Activated naive CD8-positive, alpha-beta T cell treated with anti-CD3 and anti-CD28 coated beads for 36 hours (primary cell): ENCODE measurements at places on chromosomes 5 and 9. TPM values are rescaled to one million over a fixed set of nuclear protein-coding genes. Genes with fewer than 3 reads are reported as not detected.

GRCh38 chr9:24793787-24794186, 248.1 kb upstream of the IZUMO3 start:
- no peaks in the 10 kb centered on the region for H3K27me3 ChIP-seq
- no peak overlapping the region for H3K4me3 ChIP-seq
- H3K27ac ChIP-seq, result no peak overlapping the region

DNA sequence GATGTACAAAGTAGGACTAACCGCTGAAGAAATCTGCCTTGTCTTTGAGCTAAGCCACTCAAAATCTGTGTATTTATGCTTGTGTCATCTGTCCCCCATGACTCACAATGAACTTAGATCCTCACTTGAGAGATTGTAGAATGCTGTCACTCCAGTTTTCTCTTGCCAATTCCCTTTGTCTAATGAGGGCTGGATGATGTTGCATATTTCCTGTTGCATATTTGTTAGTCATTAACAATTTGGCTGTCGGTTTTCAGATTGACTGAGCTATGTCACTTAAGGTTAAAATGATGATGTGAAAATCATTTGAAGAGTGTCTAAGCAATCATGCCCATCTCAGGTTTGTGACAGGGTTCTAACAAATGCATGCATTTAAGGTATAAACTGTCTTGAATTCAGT, 481.7 kb downstream of the CDH10 start:
- H3K36me3 ChIP-seq, result no peaks in the 10 kb centered on the region
- no peak for DNase-seq
- no peak overlapping the region for H3K27ac ChIP-seq

GARNL3 gene
- total RNA-seq, result 2.0 TPM

ZBTB43 gene
- 21.5 TPM for total RNA-seq

SERF1A gene
- 11.5 TPM for total RNA-seq

LCN15 gene
- total RNA-seq, result not detected

STOM gene
- 36.0 TPM for total RNA-seq

- H3K36me3 ChIP-seq, result peaks cover 2% of the 10 kb centered on the region
- H3K27me3 ChIP-seq, result peaks cover 9% of the 10 kb centered on the region
- peaks cover 1% of the 10 kb centered on the region for H3K4me1 ChIP-seq
- H3K4me3 ChIP-seq, result no peak overlapping the region
These were observed 8.5 kb upstream of the C9orf72 start for GRCh38 chr9:27581826-27582225.

CSF1R gene
- total RNA-seq, result not detected

CCL27 gene
- 0.82 TPM for total RNA-seq

FPGS gene
- 86.3 TPM for total RNA-seq

DNA sequence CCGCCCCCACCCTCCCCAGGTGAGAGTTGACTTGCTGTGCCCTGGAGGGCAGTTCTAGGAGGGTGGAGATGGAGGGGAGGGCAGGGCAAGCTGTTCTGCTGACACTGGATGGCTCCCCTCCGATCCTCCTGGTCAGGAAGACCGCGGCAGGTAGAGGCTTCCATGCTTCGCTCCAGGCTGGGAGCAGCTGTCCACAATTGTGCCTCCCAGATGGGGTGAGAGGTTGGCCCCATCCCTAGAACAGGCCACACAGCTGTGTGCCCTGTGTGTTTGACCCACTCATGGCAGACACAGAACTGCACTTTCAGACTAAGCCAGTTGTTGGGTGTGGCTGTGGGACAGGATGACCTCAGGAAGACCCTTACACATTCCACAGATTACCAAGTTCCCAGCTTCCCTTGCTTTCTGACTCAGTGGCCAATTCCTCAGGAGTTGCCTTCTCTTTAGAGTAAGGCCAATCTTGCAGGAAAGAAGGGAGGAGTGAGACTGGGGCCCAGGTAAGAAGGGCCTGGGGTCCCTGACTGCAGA, 72.1 kb upstream of the HSPA9 start:
- no peaks in the 10 kb centered on the region for H3K36me3 ChIP-seq
- H3K27ac ChIP-seq, result no peak overlapping the region
- no peak overlapping the region for H3K4me3 ChIP-seq
- H3K4me1 ChIP-seq, result peaks cover 6% of the 10 kb centered on the region
- no peak for DNase-seq

PITX1 gene
- total RNA-seq, result not detected

GRCh38 chr9:3888497-3888858, 362.7 kb upstream of the RFX3 start:
- H3K27me3 ChIP-seq, result peaks cover 3% of the 10 kb centered on the region
- no peaks in the 10 kb centered on the region for H3K36me3 ChIP-seq
- DNase-seq, result peak; percentile 17
- peaks cover 12% of the 10 kb centered on the region for H3K4me1 ChIP-seq
- H3K4me3 ChIP-seq, result no peak overlapping the region

GRCh38 chr5:106648401-106648800, 1022.3 kb downstream of the EFNA5 start:
- no peak overlapping the region for H3K4me3 ChIP-seq
- H3K36me3 ChIP-seq, result no peaks in the 10 kb centered on the region
- no peaks in the 10 kb centered on the region for H3K4me1 ChIP-seq

- H3K27me3 ChIP-seq, result no peaks in the 10 kb centered on the region
- no peak overlapping the region for H3K4me3 ChIP-seq
- H3K27ac ChIP-seq, result no peak overlapping the region
- H3K4me1 ChIP-seq, result peaks cover 17% of the 10 kb centered on the region
- DNase-seq, result no peak
These were observed 185.6 kb upstream of the DMRT1 start for GRCh38 chr9:655875-656274.

KIF12 gene
- not detected for total RNA-seq

WASHC1 gene
- 13.7 TPM for total RNA-seq

GRCh38 chr5:42429694-42430093, 6.5 kb downstream of the GHR start:
- no peaks in the 10 kb centered on the region for H3K4me1 ChIP-seq
- H3K27ac ChIP-seq, result no peak overlapping the region
- peaks cover 21% of the 10 kb centered on the region for H3K27me3 ChIP-seq
- H3K4me3 ChIP-seq, result no peak overlapping the region
- no peak for DNase-seq
- H3K36me3 ChIP-seq, result no peaks in the 10 kb centered on the region

GRCh38 chr9:68709291-68710110, 4.5 kb downstream of the PIP5K1B start:
- H3K27ac ChIP-seq, result no peak overlapping the region
- H3K4me1 ChIP-seq, result peaks cover 14% of the 10 kb centered on the region
- H3K4me3 ChIP-seq, result no peak overlapping the region
- DNase-seq, result no peak
- no peaks in the 10 kb centered on the region for H3K36me3 ChIP-seq

GRCh38 chr5:9515436-9515835, 30.4 kb downstream of the SEMA5A start:
- no peak overlapping the region for H3K27ac ChIP-seq
- no peaks in the 10 kb centered on the region for H3K4me1 ChIP-seq
- H3K4me3 ChIP-seq, result no peak overlapping the region
- no peaks in the 10 kb centered on the region for H3K36me3 ChIP-seq
- no peak for DNase-seq

DNA sequence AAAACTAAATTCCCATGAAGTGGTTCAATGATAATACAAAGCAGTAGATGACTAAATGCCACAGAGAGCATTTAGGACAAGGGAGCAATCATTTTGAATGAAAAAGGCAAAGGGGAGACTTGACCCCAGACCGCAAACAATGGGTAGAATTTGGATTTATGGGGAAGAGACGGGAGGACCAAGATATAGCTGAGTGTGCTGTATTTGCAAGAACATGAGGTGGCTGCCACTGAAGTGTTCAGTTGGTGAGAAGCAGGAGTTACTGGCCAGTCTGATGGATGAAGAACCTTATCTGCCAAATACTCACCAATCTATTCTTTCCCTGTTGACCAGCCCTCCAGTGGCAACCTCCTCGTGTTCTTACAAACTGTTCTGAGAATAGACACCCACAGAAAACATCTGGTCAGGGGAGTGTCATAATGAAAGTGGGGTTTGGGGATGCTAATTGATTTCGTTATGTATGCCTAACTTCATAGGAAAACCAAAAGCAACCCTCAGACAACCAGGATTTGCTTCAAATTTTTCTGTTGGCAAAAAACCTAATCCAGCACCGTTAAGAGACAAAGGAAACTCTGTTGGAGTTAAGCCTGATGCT, 19.8 kb downstream of the TDRD7 start:
- no peaks in the 10 kb centered on the region for H3K4me1 ChIP-seq
- no peak overlapping the region for H3K27ac ChIP-seq
- no peak overlapping the region for H3K4me3 ChIP-seq

SH3PXD2B gene
- 0.84 TPM for total RNA-seq

DNA sequence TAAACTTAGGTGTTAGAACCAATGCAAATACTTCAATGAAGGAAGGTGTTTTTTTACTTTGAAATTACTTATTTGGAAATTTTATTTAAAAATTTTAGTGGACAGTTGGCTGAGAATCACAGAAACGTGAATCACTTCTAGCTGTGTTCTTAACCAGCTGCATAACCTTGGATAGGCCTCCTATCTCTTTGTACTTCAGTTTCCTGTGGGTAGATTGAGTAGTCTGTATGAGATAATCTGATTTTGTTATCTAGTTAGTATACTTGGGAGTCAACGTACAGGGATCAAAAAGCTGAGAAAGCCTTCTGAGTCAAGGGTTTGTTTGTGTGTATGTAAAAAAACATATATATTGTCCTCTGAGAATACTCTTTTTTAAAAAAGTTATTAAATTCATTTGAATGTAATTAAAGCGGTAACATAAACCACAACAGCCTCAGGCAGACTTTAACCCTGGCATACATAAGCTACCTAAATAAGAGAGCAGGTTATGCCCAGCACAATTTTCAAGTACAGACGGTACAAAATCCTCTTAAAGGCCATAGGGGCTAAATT, 38.1 kb upstream of the ZCCHC7 start:
- peaks cover 51% of the 10 kb centered on the region for H3K4me1 ChIP-seq
- H3K36me3 ChIP-seq, result peaks cover 42% of the 10 kb centered on the region
- DNase-seq, result no peak
- H3K27me3 ChIP-seq, result peaks cover 5% of the 10 kb centered on the region

GRCh38 chr5:43348207-43348606, 35.0 kb upstream of the HMGCS1 start:
- H3K4me3 ChIP-seq, result no peak overlapping the region
- no peak for DNase-seq
- peaks cover 18% of the 10 kb centered on the region for H3K27me3 ChIP-seq
- H3K4me1 ChIP-seq, result no peaks in the 10 kb centered on the region
- no peak overlapping the region for H3K27ac ChIP-seq

DNA sequence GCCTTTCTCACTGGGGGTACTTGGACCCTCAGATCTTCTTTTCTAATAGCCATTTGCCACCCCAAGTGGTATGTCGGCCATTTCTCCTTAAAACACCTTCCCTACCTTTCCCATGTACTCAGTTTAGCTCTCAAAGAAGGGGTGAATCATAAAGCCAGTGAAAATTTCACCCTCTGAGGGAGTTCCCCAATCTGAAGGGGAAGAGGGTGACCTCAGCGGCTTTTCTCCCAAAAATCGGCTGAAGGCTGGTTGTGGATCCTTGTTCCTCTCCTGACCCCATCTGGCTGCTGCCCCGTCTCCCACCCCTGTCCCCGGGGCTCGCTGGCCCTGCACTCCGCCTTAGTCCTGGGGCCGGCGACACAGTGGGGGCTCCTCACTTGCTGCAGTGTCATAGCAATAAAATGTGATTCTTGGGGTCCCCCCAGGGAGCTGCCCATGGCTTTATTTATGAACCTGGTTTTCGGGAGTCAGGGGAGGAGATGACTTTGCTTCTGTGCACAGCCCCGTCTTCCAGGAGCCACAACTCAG, 17.3 kb upstream of the LTC4S start:
- H3K27me3 ChIP-seq, result no peaks in the 10 kb centered on the region
- no peaks in the 10 kb centered on the region for H3K4me1 ChIP-seq
- no peak overlapping the region for H3K27ac ChIP-seq
- H3K36me3 ChIP-seq, result peaks cover 14% of the 10 kb centered on the region
- DNase-seq, result no peak

DNA sequence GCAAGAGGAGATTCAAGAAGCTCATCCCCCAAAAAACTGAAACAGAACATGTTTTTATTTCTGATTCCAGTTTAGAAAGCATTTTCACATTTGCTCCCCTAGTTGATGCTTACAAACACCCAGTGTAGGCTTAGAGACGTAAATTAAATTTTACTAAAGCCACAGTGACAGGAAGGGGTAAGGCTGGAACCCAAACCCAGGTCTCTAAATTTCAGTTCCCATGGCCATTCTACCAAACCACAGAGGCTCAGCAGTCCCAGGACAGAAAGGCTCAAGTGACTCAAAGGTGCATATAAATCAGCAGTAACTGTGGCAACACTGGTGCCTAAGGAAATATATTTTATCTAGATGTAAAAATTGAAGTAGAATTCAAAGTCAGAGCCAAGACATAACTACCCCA, 128.7 kb downstream of the CEP120 start:
- no peak overlapping the region for H3K27ac ChIP-seq
- H3K36me3 ChIP-seq, result no peaks in the 10 kb centered on the region
- H3K4me3 ChIP-seq, result no peak overlapping the region
- DNase-seq, result no peak

- H3K4me3 ChIP-seq, result no peak overlapping the region
- H3K4me1 ChIP-seq, result no peaks in the 10 kb centered on the region
- peaks cover 2% of the 10 kb centered on the region for H3K36me3 ChIP-seq
- no peak overlapping the region for H3K27ac ChIP-seq
These were observed 30.5 kb upstream of the CKMT2 start for GRCh38 chr5:81202655-81203054.

DNA sequence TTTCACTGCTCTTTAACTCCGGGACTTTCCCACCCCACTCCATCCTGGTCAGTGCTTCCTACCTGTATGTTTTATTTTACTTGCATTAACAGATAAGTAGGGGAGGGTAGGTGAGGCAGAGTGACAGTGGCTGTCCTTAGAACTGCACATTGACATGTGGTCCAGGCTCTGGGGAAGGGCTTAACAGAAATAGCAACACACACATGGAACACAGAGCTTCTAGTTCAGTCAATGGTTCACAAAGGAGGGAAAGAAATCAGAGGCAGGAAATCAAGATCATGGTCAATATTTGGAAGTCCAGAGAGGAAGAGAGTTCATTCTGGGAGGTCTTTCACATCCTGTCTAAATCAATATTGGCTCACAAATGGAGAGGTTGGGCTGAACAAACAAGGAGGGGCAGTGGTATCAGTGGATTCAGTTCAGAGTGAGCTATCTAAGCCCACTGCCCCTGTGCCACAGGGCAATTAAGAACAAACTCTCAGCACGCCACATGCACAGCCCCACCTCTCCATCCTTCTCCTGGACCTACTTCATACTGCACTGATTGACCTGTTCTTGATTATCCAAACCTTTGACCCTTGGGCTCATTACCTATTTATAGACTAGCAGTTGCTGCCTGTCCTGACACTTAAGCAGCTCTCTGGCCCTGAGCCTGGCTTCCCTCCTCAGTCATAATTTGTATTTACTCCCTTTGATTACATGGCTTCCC, 6.2 kb upstream of the VPS13A start:
- H3K27ac ChIP-seq, result no peak overlapping the region
- H3K36me3 ChIP-seq, result no peaks in the 10 kb centered on the region
- no peaks in the 10 kb centered on the region for H3K27me3 ChIP-seq
- H3K4me1 ChIP-seq, result peaks cover 6% of the 10 kb centered on the region
- no peak overlapping the region for H3K4me3 ChIP-seq
